ENCODE measurements at places on chromosomes 7 and 10. TPM values are rescaled to one million over a fixed set of nuclear protein-coding genes. Genes with fewer than 3 reads are reported as not detected.

Gene EZH2
- total RNA-seq: 112 TPM

Gene HOXA10
- not detected for total RNA-seq

- no peak for DNase-seq
- no peak overlapping the region for H3K27ac ChIP-seq
- H3K27me3 ChIP-seq: peaks cover 3% of the 10 kb centered on the region
- H3K4me3 ChIP-seq: no peak overlapping the region
- no peaks in the 10 kb centered on the region for H3K4me1 ChIP-seq
Observed at GRCh38 chr7:101531726-101532357, 97.3 kb downstream of the MYL10 start.

DNA sequence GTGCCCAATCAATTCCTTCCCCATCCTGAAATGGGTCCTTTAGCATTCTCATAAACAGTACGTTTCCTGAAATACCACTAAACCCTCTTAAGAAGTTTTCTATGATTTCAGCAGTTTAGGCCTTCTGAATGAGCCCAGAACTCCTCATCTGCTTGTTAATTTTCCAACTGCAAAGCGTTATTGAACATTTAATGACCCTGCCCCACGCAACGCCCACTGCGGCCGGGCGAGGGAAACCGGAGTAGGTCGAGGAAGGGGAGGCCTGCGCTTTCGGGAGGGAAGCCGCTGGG, 608 bp upstream of the UBN2 start:
- no peak overlapping the region for H3K27ac ChIP-seq
- peaks cover 2% of the 10 kb centered on the region for H3K36me3 ChIP-seq
- peaks cover 23% of the 10 kb centered on the region for H3K4me1 ChIP-seq
- H3K4me3 ChIP-seq: peak overlapping the region; percentile 100
- no peak for DNase-seq
- peaks cover 8% of the 10 kb centered on the region for H3K27me3 ChIP-seq

GRCh38 chr7:66920256-66920655, 769 bp upstream of the TMEM248 start:
- peak overlapping the region; percentile 77 for H3K27ac ChIP-seq
- DNase-seq: no peak
- H3K36me3 ChIP-seq: peaks cover 30% of the 10 kb centered on the region
- H3K4me1 ChIP-seq: peaks cover 24% of the 10 kb centered on the region

DNA sequence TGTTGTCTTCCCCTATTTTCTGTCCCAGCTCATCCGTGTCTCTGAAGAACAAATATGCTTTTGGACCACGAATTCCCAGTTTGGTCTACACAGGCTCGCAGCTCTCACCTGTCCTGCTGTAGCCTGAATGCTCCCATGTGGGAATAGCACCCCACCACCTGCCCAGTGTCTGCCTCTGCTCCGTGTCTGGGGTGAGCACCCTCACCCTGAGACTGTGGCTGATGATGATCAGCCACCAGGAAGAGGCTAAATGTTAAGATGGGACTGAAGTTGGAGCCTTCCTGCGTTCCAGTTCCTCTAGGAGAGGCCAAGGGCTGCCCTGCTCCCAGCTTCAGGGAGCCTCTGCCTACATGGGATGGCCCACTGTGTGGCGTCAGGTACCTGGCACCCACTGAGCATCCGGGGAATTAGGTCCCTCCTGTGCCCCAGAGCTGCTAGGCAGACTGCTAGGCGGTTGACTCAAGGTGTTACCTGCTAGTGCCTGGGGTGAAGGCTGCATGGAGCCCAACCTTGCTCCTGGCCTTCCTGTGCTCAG, 3.7 kb downstream of the PGAM2 start:
- no peaks in the 10 kb centered on the region for H3K27me3 ChIP-seq
- peaks cover 38% of the 10 kb centered on the region for H3K4me1 ChIP-seq
- no peak overlapping the region for H3K4me3 ChIP-seq
- no peak overlapping the region for H3K27ac ChIP-seq
- peaks cover 35% of the 10 kb centered on the region for H3K36me3 ChIP-seq

GRCh38 chr7:75762350-75762917, 9.6 kb downstream of the CCL26 start:
- DNase-seq: no peak
- no peaks in the 10 kb centered on the region for H3K36me3 ChIP-seq
- no peaks in the 10 kb centered on the region for H3K27me3 ChIP-seq
- H3K4me3 ChIP-seq: no peak overlapping the region
- H3K4me1 ChIP-seq: no peaks in the 10 kb centered on the region

GRCh38 chr7:47149971-47150370, 431.9 kb downstream of the TNS3 start:
- no peaks in the 10 kb centered on the region for H3K36me3 ChIP-seq
- peaks cover 8% of the 10 kb centered on the region for H3K27me3 ChIP-seq
- no peak overlapping the region for H3K4me3 ChIP-seq
- H3K4me1 ChIP-seq: no peaks in the 10 kb centered on the region
- H3K27ac ChIP-seq: no peak overlapping the region

- peak overlapping the region; percentile 64 for H3K4me3 ChIP-seq
- H3K27me3 ChIP-seq: no peaks in the 10 kb centered on the region
- DNase-seq: peak; percentile 84
- no peaks in the 10 kb centered on the region for H3K36me3 ChIP-seq
- peaks cover 26% of the 10 kb centered on the region for H3K4me1 ChIP-seq
- H3K27ac ChIP-seq: peak overlapping the region; percentile 89
Observed at GRCh38 chr7:2645274-2645868, 13.6 kb downstream of the TTYH3 start.

DNA sequence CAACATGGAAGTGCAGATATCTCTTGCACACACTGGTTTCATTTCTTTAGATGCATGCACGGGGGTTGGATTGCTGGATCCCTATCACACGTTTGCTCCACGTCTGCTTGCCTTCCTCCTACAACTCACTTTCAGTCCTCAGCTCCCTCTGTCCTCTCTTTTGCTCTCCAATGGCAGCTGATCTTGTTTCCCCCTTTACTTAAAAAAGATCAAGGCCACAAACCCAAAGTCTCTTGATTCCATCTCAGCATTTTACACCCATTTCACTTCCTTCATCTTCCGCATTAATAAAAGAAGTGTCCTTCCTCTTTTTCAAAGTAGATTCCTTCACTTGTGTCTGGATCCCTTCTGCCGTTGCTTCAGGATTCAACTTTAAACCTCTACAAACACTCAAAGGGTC, 245.2 kb downstream of the DOCK4 start:
- DNase-seq: no peak
- no peak overlapping the region for H3K4me3 ChIP-seq
- no peaks in the 10 kb centered on the region for H3K4me1 ChIP-seq
- no peaks in the 10 kb centered on the region for H3K27me3 ChIP-seq
- no peak overlapping the region for H3K27ac ChIP-seq

DNA sequence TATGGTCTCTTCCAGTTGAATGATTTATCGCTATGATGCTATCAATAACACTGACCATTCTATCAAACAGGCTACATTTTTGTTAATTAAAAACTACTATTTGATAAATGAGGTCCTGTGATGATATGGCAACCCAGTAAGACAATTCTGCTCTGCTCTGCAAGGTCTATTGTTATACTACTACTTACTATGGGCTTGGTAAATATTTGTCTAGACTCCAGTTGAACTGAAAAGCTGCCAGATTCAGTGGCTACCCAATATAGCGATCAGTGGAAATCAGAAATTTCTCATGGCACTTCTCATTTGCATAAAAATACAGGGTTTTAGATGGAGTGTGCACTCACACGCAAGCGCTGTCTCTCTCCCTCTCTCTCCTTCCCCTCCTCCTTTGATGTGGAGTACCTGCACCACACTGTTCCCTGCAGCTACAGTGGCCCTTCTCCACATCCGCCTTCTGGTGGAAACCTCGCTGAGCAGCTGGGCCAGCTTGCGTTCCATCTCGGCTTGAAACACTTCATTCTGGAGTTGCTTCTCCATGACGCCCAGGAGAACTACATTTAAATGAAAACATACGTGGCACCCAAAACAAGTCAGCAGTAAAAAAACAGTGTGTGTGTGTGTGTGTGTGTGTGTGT, 77.9 kb downstream of the KIAA1549 start:
- H3K36me3 ChIP-seq: no peaks in the 10 kb centered on the region
- DNase-seq: peak; percentile 88
- H3K27me3 ChIP-seq: peaks cover 10% of the 10 kb centered on the region
- peaks cover 39% of the 10 kb centered on the region for H3K4me1 ChIP-seq
- peak overlapping the region; percentile 79 for H3K27ac ChIP-seq

All from activated CD8-positive, alpha-beta T cell treated with anti-CD3 and anti-CD28 coated beads for 36 hours (primary cell).